Right cardiac atrium (tissue), 5 donors: ENCODE measurements at places on chromosomes 6 and 20. TPM values are rescaled to one million over a fixed set of nuclear protein-coding genes. Genes with fewer than 3 reads are reported as not detected.

DNA sequence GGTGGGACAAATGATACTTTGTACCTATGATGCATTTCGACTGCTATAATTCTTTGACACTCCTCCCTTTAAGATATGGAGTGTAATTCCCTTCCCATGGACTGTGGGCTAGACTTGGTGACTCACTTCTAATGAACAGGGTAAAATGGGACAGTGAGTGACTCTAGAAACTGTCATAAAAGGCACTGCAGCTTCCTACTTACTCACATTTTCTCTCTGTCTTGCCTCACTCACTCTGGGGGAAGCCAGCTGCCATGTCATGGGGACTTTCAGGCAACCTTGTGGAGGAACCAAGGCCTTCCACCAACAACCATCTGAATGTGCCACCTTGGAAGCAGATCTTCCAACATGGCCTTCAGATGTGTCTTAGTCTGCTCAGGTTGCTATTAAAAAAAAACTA is 12.9 kb upstream of the GFOD1 start:
- no peak for DNase-seq

DNA sequence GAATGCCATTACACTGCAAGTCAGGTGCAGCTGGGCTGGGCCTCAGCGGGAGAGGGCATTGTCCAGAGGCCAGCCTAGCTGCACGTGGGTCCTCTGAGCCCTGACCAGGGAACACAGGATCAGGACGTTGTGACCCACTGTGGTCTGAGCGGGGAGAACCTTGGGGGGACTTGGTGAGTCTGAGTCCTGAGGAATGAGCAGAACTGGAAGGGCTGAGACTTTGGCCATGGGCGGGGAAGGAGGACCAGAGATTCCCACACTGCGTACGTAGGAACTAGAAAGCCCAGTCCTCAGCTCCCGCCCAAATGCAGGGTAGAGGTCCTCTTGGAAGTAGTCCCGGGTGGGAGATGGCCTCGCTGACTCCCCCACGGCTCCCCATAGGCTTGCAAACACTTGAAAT is 42.5 kb downstream of the GABRR2 start:
- DNase-seq: no peak

DNA sequence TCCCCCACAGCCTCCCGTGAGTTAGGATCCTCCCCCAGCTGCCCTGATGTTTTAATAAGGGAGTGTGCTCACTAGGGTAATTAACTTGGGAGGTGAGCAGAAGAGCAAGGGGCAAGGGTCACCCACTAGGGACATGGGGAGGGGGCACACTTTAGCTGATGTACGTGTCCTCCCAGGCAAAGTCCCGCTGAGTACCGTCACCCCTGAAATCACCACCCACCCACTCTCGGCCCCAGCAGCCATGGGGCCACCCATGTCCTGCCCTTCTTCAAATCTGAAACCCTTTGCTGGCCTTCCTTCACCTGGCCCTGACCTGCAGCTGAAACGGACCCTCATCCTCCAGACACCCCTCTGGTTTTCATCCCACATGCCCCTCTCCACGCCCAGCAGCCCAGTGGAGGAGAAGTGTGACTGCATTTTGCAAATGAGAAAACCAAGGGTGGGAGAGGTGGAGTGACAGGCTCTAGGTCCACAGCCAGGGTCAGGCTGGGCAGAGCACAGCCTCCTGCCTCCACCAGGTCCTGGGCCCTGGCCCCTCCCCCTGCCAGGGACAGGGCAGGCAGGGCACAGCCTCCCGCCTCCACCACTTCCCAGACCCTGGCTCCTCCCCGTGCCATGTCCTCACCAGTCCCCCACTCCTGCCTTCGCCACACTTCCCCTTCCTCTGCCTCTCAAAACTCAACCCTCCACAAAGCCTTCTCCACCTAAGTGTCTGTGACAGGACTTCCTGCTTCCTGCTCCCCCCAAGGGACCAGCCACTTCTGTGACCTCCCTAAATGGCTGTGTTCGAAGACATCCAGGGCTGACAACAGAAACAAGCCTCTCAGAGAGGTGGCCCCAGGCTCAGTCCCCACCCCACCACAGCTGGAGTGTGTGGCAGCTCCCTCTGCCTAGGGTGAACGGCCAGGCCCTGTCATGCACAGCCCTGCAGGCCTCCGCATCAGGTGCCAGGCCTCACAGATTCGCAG is 15.1 kb downstream of the ACSS1 start:
- peak; percentile 86 for DNase-seq

DNA sequence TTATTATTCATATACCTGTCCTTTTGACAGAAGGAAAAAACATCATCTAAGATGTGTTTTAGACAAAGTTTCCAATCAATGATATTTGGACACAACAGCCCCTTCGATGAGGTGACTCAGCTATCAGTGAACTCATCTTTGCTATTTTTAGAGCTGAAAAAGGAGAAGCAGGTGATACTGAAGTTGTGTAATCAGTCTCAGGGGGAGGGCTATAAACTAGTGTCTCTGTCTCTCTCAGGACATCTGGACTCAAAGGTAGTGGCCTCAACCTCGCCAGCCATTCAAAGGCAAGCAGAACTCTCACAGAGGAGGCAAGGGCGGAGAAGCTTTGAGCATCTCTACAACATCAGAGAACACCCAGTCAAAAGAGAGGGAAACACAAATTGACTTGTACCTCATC is 135.4 kb downstream of the BFSP1 start:
- DNase-seq: no peak

DNA sequence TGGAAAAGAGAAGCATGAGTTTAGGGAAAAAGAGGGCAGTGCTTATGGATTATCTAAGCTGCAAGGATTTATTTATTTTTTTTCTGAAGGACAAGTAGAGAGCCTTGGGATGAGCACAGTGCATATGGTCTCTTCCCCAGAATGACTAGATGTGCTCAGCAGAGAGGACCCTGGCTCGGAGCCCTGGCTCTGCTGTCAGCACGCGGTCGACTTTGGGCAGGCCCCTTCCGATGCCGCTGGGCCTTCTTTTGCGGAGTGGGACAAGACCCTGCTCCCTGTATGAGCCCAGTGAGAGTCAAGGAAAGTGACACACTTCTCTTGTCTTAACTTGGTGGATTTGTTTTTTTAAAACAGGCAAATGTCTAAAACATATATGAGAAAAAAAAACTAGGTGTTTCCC is 51.4 kb downstream of the LRRC1 start:
- DNase-seq: no peak

DNA sequence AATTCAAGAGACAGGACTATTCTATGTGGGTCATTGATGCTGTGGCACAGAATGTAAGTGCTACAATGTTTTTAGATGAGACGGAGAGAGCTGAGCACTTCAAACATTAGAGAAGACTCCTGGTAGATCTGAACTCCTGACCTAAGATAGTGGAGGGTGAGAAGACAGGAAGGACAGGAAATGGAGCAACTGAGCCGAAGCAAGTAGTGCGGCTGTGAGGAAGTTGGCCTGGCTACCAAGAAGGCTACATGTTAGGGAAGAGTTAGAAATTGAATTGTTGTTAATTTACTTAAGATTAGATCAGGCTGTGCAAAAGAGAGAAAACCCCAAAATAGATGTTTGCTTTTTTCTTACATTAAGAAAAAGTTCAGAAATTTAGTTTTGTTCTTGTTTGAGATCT is 14.4 kb upstream of the MLIP start:
- DNase-seq: no peak

GRCh38 chr6:121932076-121932991 is 467.1 kb upstream of the HSF2 start:
- peak; percentile 42 for DNase-seq

- DNase-seq: no peak
These were observed 86.1 kb upstream of the BACH2 start for GRCh38 chr6:90382760-90383159.

ID4 gene
- total RNA-seq: 38.2 TPM

RIPPLY2 gene
- total RNA-seq: not detected

LY6G6D gene
- not detected for total RNA-seq

MAFB gene
- 21.8 TPM for total RNA-seq

CLIC5 gene
- 124 TPM for total RNA-seq

SMLR1 gene
- not detected for total RNA-seq

FOXP4 gene
- 21.8 TPM for total RNA-seq

ZFP57 gene
- 0.48 TPM for total RNA-seq

RIPOR3 gene
- total RNA-seq: 2.1 TPM

SS18L1 gene
- total RNA-seq: 8.1 TPM
